ENCODE measurements at places on chromosomes 2 and 18.

DNA sequence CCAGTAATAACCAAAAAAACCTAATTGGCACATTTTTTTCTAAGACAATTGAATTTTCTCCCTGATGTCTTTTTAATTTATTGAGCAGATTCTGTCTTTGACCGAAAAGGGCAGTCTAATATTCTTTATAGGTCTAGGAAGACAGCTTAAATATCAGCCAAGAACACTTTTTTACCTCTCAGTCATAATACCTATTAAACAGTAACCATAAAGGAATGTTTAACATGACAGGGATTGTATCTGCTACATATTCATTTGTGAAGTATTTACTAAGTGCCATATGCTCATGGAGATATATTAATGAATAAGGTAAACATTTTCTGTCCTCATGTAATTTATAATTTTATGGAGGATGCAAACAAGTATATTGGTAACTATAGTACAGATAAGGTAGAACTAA is 3.1 kb upstream of the HTR2B start:
- no peak for DNase-seq

DNA sequence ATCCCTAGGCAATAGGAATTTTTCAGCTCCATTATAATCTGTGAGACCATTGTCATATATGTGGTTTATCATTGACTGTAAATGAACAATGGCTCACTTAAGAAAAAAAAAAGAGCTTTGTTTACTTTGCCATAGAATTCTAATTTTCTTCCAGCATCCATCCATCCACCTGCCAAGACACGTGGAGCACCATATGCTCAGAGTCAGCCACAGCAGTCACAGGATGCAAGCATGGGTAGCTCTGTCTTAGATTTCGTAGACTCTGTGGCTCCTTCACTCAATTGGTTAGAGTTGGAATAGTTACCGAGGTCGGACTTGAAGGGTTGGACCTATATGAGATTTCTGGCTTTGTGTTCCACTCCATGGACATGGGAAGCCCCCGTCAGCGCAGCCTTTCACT is 75.6 kb downstream of the COA5 start:
- DNase-seq, result no peak

DNA sequence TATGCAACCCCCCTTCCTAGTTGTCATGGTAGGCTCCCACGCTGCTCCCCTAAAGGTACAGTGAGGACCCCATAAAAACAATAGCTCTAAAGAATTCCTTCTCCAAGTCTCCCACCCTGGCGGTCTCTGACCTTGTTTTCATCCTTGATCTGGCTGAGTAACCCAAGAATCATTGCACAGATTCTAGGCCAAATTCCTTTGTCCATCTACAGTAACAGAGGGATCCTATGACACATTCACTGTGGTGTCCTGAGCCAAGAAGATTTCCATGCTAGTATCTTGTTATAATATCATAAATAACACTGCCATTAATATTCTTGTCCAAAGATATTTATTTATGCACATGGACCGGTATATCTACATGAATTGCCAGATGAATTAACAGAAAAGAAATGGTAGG is 240.2 kb downstream of the CYP26B1 start:
- DNase-seq, result no peak

GRCh38 chr2:198017068-198017467 is 212.7 kb downstream of the PLCL1 start:
- DNase-seq, result no peak

DNA sequence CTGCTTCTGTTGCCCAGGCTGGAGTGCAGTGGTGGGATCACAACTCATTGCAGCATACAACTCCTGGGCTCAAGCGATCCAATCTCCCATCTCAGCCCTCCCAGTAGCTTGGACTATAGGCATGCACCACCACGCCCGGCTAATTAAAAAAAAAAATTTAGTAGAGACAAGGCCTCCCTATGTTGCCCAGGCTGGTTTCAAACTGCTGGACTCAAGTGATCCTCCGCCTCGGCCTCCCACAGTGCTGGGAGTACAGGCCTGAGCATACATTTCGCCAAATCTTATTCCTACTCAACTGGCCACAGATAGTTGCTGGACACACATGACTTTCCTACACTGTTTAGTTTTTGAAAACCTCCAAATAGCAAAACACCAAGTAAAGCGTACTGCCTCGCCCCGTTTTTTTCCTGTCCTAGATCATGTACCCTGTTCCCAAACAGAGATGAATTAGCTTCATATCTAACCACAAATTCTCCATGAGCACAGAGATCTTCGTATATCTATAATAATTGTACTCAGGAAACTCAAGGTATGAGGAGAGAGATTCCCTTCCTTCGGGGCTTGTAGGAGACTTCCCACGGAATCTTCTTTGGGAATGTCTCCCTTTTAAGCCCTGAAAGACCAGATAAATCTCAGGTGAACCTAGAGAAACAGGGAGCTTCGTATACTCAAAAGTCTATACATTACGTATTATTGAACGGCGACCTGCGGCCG is 598 bp upstream of the C2orf69 start:
- no peak for DNase-seq

GRCh38 chr2:164606557-164606956 is 14.7 kb downstream of the GRB14 start:
- no peak for DNase-seq

GRCh38 chr2:100886085-100886484 is 66.1 kb downstream of the NPAS2 start:
- no peak for DNase-seq

Data from stimulated activated CD8-positive, alpha-beta memory T cell treated with anti-CD3 and anti-CD28 coated beads, Interleukin-12 subunit alpha, Interleukin-12 subunit beta, amount 100 ng/mL, for 4 hours (primary cell).